Left cardiac atrium (tissue), 4 donors: ENCODE measurements at places on chromosomes 12 and 14. TPM values are rescaled to one million over a fixed set of nuclear protein-coding genes. Genes with fewer than 3 reads are reported as not detected.

Gene TMEM120B
- 8.5 TPM for total RNA-seq

- DNase-seq = no peak
These were observed 18.2 kb upstream of the POC1B start for GRCh38 chr12:89544022-89544421.

DNA sequence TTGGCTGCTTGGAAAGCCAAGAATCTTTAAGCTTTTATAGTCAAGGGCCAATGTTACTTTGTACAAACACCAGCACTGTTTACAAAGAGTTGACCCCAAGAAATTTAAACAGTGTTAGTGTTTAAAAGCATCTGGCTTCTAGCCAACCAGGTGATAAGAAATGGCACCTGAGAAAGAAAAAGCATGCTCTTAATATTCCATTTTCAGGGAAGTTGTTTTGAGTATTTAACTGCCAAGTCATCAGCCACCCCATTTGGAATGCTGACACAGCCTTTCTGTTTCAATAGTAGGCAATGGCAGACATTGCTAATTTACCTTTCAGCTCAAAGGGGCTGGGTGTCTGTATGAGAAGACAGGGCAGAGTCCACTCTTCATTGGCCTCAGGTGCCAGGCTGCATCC, 3.7 kb upstream of the SLC35F4 start:
- DNase-seq = no peak

Gene KLRC2
- total RNA-seq = not detected

GRCh38 chr12:123387508-123388176, 3.7 kb downstream of the KMT5A start:
- DNase-seq = no peak

GRCh38 chr12:115382681-115383080, 698.7 kb upstream of the TBX3 start:
- no peak for DNase-seq

- DNase-seq = no peak
These were observed 1410.0 kb upstream of the TMEM132C start for GRCh38 chr12:126856958-126857357.

DNA sequence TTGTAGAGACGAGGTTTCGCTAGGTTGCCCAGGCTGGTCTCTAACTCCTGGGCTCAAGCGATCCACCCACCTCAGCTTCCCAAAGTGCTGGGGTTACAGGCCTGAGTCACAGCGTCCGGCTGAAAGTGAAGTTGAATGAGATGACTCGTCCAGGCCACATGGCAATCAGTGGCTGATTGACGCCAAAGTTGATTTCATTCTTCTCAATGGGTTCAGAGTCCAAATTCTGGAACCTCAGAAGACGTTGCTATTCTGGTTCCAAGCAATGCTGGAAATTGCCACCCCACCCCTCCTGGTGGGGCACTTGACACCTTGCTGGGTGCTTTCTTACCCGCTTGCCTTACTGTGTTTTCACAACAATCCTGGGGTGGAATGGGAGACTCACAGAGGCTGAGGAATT, 14.9 kb downstream of the ABCB9 start:
- DNase-seq = no peak

DNA sequence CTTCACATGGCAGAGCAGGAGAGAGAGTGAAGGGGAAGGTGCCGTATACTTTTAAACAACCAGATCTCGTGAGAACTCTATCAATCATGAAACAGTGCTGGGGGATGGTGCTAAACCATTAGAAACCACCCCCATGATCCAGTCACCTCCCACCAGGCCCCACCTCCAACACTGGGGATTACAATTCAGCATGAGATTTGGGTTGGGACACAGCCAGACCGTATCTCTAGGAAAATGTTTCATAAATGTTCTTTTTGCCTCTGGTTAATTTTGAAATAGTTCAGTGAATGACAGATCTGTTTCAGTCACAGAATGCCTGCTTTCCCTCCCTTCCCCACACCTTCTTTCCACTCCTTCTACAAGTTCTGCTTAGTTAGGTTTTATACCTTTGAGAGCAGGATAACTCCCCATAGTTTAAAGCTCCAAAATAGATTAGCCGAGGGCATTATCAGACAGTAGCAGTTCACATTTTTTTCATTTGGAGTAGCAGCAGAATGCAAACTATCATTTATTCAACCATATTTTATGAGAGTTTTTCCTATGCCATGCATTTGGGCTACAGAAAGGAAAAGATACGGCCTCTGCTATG, 27.1 kb downstream of the PELI2 start:
- no peak for DNase-seq

- DNase-seq = no peak
These were observed 96.8 kb upstream of the DACT1 start for GRCh38 chr14:58540749-58541632.

- DNase-seq = no peak
These were observed 34.1 kb upstream of the CIT start for GRCh38 chr12:119911182-119911581.

- DNase-seq = peak; percentile 45
These were observed 7.8 kb upstream of the DTX1 start for GRCh38 chr12:113048716-113049127.

DNA sequence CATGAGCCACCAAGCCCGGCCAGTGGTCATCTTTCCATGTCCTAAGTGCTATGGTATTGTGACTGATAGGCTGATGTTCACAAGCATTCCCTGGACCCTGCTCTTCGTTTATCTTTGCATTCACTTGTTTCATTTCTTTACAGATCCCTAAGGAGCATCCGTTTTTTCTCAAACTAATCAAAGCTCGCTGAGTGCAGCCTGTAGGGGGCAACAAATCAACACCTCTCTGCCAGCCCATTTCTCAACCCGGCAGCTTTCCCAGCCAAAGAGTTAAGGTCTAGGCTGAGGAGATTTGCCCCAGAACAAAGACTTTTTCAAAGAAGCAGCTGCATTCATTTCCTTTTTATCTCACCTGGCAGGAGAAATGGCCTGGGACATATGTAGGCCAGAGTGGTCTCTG, 12.1 kb downstream of the SIRT4 start:
- DNase-seq = no peak

DNA sequence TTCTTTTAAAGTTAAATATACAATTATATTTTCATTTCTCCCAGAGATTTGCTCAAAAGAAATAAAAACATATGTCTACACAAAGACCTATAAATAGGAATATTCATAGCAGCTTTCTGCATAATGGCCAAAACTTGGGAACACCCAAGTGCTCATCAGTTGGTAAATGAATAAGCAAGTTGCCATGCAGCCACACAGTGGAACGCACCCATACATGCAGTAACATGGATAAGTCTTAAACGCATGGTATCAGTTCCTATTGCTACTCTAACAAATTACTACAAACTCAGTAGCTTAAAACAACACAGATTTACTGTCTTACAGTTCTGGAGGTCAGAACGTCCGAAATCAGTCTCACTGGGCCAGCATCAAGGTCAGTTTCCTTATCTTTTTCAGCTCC, 78.5 kb downstream of the DPF3 start:
- no peak for DNase-seq

DNA sequence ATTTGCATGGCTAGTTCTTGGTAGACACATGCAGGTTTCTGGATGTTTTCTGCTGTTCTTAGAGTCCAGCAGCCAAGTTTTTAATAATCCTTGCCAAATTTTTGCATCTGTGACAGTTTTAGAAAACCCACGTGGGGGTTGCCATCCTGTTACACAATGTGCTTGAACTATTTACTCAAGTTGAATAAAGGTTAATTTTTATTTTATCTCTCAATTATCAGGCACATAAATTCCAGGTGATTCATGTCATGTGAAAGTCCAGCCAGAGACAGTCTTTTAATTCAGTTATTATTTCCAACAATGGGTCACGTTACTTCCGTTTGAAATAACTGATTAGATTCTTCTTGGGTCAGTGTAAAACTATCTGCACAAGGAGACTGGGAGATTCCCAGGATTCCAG, 15.7 kb downstream of the MYRFL start:
- DNase-seq = no peak

DNA sequence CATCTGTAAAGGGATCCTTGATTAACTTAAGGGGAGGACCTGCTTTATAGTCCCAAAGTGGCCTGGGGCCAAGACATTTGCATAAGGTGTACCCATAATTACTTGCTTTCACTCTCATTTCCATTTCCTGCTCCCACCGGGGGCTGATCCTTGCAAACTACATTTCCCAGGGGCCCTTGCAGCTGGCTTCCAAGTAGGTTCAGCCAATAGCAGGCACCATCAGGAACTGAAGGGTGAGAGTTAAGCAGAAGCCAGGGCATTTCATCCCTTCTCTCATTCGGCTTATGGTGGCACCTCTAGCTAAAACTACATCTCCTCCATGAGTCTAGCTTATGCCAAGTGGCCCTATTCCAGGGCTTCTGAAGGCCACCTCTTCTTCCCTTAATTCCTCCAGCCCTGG, 88.8 kb downstream of the CCDC60 start:
- no peak for DNase-seq

Gene SLC15A4
- 15.6 TPM for total RNA-seq

DNA sequence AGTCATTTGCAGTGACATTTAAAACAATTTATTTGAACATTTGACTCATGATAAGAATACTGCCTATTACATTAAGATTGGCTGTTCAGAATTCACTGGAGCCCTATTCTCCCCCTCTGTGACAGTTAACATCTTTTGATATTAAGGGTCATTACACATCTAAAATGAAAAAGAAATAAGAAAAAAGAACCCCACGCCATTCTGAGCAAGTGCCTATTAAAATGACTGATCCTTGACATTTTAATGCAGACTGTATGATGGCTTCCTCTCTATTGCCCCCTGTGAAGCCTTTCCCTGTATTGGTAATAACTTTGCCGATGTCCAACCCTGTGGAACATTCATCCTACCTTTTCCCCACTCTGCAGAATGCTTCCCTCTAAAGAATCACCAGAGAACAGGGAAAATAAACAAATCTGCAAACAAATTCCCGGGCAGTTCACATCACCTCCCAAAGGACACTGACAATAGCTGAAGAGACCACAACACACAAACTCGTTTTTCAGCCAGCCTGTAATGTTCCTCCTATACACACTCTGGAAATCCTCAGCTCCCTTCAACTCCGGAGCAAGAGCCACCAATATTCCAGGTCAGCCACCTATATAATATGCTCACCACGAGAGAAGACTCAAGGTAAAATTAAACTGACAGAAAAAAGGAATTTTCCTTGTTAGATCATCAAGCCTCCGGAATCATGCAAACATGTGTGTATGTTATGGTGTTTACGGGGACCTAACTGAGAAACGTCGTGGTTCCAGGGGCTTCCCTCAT, 2.1 kb downstream of the NIN start:
- DNase-seq = no peak

- DNase-seq = no peak
These were observed at the start of gene KRT72 for GRCh38 chr12:52600941-52601481. KRT72 (minus strand) TSS chr12:52601463; CDS start chr12:52601452, 11 bp downstream.

Gene PRPH
- total RNA-seq = 0.59 TPM

DNA sequence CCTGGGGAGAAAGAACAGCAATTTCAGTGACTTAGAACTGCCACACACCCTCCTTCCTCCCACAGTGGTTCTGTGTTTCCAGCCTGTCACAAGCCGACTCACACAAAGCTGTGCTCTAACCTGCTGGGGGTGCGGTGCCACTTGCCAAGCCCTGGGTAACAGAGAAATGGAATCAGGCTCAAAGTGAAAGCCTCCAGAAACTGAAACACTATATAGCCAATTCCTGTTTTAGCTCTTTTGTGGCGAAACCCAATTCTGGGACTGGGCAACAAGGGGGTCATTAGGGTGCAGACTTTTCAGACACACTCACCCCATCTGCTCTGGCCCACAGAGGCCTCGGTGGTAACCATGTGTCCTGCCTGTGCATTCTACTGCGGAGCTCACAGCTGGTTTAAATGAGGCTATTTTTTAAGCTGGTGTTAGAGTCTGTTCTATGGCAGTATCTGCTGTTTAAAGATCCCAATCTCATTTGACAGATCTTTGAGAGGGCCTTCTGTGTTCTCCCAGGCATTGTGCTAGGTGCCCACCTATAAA, 15.2 kb upstream of the ACTR6 start:
- DNase-seq = no peak

Gene HOXC11
- not detected for total RNA-seq

Gene TOMM20L
- total RNA-seq = not detected

Gene RPL10L
- not detected for total RNA-seq

Gene CLEC6A
- not detected for total RNA-seq

- DNase-seq = no peak
These were observed 486.8 kb downstream of the KCNH5 start for GRCh38 chr14:62558451-62558850.

DNA sequence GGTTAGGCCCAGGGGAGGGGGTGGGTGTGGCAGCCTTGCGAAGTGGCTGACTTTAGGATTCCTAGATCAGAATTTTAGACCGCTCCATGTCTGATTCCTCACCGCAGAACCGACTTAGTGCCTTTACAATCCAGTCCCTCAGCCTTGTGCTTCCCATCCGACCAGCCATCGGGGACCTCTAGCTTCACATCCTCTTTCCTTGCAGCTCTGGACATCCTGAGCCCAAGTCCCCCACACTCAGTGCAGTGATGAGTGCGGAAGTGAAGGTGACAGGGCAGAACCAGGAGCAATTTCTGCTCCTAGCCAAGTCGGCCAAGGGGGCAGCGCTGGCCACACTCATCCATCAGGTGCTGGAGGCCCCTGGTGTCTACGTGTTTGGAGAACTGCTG, 557 bp downstream of the COPS7A start:
- DNase-seq = no peak

Gene GAS2L3
- 4.0 TPM for total RNA-seq

DNA sequence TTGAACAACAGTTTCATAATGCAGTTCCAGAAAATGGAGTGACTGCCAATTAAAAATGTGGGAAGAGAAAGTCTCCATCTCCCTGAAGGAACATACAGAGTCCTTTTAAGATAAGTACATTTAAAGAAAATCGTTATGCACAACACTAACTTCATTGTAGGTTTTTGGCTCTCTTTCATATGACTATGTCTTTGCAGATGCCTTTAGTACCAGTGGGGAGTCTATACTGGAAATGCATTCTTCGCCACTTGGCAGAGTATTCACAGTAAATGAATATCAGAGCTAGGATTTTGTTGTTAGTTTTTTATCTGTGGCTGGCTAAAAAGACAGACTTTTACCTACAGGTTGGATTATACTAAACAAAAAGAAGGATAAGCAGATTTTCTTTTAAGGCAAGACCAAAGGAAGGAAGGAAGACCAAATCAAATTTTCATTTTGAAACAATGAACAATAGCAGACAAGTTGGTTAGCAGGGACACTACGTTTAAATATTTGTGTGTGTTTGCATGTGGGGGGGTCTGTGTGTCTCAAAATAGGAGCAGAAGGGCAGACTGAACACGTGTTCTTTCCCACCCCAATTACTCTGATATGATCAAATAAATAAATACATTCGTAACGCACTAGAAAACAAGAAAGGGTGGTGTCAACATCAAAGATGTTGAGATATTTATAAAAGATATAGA, 124.5 kb downstream of the BTG1 start:
- no peak for DNase-seq

Gene PNP
- total RNA-seq = 29.4 TPM

GRCh38 chr12:99859126-99859525, 125.6 kb downstream of the ANKS1B start:
- DNase-seq = no peak
